ENCODE measurements at places on chromosomes 6 and 20.

GRCh38 chr6:257774-258173, 34.5 kb upstream of the DUSP22 start:
- no peak for DNase-seq

- no peak for DNase-seq
Observed at GRCh38 chr20:3247638-3248037, 8.6 kb upstream of the SLC4A11 start.

DNA sequence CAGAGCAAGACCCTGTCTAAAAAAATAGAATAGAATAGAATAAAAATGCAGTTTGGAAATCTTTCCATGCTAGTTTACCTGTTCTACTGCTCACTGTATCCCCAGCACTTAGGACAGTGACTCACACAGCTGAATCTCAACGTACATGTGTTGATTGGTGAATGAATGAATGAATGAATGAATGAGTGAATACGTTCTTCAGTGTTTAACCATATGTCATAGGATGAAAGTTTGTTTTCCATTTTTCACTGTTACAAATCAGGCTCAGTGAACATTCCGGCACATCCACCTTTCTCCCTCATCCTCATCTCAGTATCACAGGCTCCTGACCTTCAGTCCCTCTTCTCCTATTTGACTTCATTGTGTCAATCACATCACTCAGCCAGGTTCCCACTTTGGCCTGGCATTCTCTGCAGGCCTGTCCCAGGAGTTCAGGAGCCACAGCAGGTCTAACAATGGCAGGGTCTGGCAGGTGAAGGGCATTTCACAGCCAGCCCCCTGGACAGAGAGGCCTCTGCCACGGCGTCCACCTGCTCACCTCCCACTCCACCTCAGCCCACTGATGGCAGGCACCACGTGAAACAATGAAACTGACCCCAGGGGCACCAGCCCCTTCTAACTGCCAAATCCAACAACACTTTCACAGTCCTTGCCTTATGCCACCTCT, 7.9 kb downstream of the ZC3H12D start:
- no peak for DNase-seq

GRCh38 chr6:122128445-122128844, 271.0 kb upstream of the HSF2 start:
- DNase-seq, result no peak

- DNase-seq, result no peak
Observed at GRCh38 chr6:4698901-4699659, 77.1 kb upstream of the CDYL start.

DNA sequence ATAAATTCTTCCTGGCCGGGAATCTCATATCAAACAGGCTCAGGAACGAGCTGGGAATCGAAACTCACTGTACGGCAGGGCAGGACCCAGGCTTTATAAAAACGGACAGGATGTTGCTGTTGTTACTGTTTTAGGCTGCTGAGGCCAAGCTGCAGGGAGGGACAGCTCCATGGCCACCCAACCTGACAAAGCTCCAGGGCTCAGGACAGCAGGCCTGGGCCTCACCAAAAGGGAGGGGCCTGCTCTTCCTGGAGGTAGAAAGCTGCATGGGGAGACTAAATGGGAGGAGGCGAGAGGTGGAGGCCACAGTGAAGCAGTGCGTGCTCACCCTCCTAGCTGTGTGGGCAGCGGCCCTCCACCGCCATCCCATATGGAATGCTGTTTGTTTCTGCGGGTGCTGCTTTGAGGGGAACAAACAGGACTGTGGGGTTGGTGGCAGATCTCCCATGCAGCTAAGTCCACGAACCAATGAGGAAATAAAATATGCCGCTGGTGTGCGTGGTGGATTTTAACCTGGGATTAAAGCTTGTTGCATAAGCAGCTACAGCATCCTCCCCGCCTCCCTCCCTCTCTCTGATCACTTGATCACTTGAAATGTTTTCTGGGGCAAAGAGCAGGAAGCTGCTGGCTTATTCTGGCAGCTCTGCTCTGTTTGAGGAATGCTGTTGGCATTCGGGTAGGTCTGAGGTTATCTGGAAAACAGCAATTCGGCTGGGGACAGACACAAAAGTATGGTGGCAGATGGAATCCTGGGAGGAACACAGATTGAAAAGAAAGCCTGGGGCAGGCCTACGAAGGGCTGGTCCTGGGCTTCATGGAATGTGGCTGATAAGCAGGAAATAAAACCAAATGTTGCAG, 2.4 kb upstream of the ZMYND8 start:
- DNase-seq, result no peak

All from stimulated activated CD4-positive, alpha-beta T cell treated with anti-CD3 and anti-CD28 coated beads, Interleukin-1b, Interleukin-23, amount 100 ng/mL, for 48 hours (primary cell).